Effector memory CD8-positive, alpha-beta T cell (primary cell): ENCODE measurements at places on chromosomes 13 and 19.
A peak's percentile ranks its signal among the peaks of the same experiment; 100 is the strongest.

DNA sequence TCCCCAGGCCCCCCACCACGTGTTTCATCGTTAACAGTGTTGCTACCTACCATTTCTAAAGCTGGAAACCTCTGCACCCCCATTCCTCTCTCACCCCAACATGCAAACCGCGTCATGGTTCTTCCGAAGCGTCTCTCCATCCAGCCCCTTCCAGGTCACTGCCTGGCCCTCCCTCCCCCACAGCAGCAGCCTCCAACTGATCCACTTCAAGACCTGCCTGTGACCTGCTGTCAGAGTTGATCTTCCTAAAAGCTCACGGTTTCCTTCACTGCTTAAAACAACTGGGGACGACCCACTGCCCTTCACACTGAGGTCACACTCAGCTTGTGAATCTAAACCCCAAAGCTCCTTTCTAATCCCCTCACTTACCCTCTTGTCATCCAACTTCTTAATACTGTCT, 47.7 kb downstream of the STK24 start:
- no peak for DNase-seq

GRCh38 chr13:39804332-39805210, 149.1 kb downstream of the COG6 start:
- DNase-seq, result no peak

- no peak for DNase-seq
Observed at GRCh38 chr19:41590936-41591335, 15.0 kb downstream of the CEACAM21 start.

DNA sequence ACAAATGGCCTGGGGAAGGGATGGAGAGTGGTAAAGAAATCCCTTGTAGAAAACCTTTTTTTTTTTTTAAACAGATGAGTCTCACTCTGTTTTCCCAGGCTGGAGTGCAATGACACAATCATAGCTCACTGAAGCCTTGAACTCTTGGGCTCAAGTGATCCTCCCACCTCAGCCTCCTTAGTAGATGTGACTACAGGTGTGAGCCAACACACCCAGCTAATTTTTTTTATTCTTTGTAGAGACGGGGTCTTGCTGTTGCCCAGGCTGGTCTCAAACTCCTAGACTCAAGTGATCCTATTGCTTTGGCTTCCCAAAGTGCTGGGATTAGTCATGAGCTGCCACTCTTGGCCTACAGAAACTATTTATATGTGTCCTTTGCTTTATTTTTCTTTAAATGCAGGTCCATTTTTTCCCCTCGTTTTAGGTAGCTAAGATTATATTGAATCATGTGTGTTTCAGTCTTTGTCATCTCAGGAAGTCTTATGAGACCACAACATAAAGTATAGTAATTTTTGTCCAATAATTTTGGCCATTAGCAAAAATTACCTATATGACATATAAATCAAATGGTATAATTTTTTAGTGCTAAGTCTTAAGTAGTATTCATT, 10.5 kb downstream of the LPAR6 start:
- no peak for DNase-seq

DNA sequence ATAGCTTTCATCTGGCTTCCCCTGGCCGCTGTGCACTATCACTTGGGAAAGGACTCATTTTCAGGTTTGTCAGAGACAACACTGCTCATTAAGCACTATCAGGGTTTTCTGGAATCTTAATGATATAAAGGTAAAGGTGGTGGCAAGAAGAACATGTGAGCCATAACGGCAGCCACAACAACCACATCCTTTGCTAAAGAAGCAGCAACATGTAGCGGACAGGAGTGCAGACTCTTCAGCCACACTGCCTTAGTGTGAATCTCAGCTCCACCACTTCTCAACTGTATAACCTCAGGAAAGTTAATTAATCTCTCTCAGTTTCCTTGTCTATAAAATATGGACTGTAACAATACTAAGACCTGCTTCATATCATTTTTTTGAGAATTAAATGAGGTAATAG, 24.1 kb upstream of the MIR17HG start:
- no peak for DNase-seq

GRCh38 chr13:22979952-22980351, 200.8 kb upstream of the SGCG start:
- DNase-seq, result no peak

DNA sequence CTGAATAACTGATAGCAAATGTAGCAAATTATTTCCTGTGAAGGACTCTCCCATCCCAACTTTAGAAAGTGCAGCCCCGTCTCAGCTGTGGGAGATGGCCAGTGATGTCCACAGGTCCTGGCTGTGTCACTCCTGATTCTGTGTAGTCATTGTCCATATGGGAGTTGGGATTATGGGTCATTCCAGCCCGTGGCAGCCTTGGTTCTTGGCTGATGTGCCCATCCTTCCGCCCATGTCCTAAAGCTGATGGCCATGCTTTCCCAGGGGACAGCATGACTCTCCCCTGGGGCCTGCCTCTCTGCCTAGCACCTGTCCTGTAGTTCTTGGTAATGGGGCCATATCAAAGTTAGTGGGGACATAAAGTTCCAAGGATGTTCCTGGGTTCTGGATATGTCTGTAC, 43.9 kb upstream of the C1QTNF9 start:
- no peak for DNase-seq

GRCh38 chr19:18279516-18280246, 1.7 kb downstream of the JUND start:
- peak; percentile 91 for DNase-seq

- DNase-seq, result no peak
Observed at GRCh38 chr13:45621950-45622349, 6.4 kb upstream of the ERICH6B start.

DNA sequence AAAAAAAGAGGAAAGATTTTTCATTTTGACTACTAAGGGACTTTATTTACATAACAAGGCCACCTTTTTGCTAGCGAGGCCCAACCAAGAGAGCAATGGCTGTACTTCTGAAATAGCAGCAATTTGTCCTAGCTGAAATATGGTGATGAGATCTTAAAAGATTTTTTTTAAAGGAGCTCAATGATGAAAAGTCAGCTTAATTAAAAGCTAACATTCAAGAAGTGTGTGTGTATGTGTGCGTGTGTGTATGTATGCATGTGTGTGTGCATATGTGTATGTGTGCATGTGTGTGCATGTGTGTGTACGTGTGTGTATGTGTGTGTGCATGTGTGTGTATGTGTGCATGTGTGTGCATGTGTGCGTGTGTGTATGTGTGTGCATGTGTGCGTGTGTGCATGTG, 24.6 kb upstream of the TM9SF2 start:
- no peak for DNase-seq

DNA sequence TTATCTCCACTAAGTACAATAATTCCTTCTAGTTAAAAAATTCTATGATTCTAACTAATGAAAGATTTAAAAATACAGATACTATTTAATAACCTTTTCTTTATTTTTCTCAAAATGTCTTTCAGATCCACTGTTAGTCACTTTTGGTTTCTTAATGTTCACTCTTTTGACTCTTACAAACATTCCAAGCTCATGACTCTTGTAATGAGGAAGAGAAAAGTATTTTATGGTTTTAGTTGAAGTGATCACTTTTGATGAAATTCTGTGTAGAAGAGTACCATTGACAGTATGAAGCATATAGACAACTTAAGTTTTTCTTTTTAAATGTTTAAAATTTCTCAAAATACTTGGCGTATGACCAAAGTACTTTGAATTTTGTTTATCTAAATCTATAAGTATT, 27.8 kb downstream of the COG3 start:
- DNase-seq, result no peak

- DNase-seq, result no peak
Observed at GRCh38 chr13:103229674-103230073, 163.5 kb upstream of the SLC10A2 start.

DNA sequence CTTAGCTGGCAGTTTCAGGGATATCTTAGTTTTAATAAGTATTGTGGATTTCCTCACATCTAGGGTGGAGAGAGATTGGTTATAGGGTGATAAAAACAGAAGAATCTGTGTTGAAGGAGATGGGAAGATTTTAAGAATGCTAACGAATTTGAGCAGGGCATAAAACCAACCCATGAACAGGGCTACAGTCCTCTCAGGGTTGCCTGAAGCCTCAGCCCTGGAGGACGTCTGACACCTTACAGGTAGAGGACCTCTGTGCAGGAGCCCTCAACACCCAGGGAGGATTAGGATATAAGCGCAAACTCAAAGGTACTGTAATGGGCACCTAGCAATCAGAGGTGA, 461 bp upstream of the WASF3 start:
- no peak for DNase-seq
